CD4-positive, alpha-beta T cell treated with Interleukin-10 for 1 hour (primary cell): ENCODE measurements at places on chromosomes 2 and 18.

DNA sequence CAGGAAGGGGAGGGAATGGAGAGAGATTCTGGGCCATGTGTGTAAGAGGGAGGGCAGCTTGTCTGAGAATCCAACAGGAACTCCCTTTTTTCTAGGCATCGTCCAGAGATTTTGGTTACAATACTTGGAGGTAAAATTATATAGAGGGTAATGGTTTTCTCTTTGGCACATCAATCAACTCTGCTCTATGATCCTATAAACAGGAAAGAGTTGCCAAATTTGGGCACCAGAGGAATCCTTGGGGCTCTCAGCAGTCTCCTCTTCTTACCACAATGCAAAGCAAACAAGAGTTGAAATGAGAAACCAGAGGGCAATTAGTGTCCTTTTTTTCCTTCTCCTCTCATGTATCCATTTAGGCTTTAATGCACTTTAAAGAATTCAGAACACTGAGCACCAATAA, 243.4 kb downstream of the SLC8A1 start:
- no peak for DNase-seq

- DNase-seq: no peak
These were observed 62.0 kb downstream of the RPL31 start for GRCh38 chr2:101064125-101064502.

DNA sequence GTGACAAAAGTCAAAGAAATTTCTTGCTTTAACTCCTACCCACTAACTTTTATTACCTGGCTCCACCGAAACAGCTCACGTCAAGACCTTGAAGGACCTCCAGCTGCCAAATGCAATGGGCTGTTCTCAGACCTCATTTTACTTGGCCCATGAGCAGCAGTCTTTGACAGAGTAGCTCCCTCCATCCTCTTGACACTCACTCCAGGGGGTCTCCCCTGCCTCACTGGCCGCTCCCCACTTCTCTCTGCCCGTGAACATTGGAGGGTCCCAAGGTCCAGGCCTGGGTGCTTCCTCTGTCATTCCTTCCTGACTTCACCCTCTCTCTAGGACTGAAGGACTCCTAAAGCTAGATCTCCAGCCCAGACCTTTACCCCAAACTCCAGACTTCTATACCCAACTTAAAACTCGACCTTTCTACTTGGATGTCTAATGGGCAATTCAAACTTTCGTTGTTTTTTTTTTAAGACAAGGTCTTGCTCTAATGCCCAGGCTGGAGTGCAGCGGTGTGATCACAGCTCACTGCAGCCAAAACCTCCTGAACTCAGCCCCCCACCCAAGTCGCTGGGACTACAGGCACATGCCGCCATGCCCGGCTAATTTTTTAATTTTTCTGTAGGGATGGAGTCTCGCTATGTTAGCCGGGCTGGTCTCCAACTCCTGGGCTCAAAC, 92.9 kb upstream of the ST3GAL5 start:
- DNase-seq: no peak

- DNase-seq: no peak
These were observed 7.3 kb upstream of the SLC39A10 start for GRCh38 chr2:195649629-195650190.

- no peak for DNase-seq
These were observed 31.4 kb upstream of the ZNG1B start for GRCh38 chr2:113406114-113406513.
